Activated CD8-positive, alpha-beta memory T cell treated with anti-CD3 and anti-CD28 coated beads for 1 hour (primary cell): ENCODE measurements at places on chromosomes 13 and 19.

DNA sequence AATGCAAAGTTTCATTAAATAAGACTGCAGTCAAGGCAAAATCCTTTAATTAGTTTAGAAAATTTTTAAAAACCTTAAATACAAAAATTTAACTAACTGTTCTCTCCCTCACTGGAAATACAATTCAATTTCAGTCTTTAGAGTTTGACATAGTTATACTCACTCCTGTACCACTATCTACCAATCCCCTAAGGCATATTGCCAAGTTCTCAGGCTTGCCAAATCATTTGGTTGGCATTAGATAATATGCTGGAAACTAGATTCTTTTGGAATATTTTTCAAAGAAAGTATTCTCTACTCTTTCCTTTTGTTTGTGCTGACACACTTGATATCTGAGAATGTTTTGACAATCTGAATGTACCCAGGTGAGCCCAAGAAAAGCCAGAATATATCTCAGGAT is 77.2 kb downstream of the TSC22D1 start:
- DNase-seq = no peak

- DNase-seq = no peak
Measured at GRCh38 chr13:48398450-48399095, 14.3 kb downstream of the LPAR6 start.

DNA sequence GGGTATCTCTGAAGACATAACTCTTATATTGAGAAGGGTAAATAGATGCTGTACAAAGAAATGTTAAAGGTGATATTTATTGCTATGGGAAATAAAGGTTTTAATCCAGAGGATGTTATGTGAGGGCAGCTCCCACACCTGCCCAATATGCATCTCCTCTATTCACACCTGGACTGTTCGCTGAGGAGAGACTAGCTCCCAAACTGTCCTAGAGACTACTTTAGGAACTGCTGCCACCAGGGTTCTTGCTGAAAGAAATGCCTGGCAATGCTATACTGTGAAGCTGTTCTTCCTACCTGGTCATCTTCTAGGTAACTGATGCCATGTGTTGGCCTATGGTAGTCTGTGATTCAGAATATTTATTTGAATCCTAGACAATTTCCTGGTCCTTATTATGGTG is 1421.5 kb upstream of the SPRY2 start:
- no peak for DNase-seq

- DNase-seq = no peak
Measured at GRCh38 chr19:49573425-49573824, 6.9 kb downstream of the NOSIP start.

DNA sequence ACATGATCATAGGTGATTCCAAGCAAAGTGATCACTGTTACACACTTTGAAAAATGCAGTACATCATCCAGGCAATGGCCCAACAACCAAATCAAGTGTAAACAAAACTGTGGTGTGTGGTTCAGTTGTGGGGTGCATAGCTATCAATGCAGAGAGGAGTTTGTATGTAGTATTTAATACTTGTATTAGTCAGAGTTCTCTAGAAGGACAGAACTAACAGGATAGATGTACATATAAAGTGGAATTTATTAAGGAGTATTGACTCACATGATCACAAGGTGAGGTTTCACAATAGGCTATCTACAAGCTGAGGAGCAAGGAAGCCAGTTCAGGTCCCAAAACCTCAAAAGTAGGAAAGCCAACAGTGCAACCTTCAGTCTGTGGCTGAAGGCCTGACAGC is 249.3 kb upstream of the HTR2A start:
- DNase-seq = no peak

GRCh38 chr13:33348366-33348765 is 62.8 kb upstream of the STARD13 start:
- DNase-seq = no peak

DNA sequence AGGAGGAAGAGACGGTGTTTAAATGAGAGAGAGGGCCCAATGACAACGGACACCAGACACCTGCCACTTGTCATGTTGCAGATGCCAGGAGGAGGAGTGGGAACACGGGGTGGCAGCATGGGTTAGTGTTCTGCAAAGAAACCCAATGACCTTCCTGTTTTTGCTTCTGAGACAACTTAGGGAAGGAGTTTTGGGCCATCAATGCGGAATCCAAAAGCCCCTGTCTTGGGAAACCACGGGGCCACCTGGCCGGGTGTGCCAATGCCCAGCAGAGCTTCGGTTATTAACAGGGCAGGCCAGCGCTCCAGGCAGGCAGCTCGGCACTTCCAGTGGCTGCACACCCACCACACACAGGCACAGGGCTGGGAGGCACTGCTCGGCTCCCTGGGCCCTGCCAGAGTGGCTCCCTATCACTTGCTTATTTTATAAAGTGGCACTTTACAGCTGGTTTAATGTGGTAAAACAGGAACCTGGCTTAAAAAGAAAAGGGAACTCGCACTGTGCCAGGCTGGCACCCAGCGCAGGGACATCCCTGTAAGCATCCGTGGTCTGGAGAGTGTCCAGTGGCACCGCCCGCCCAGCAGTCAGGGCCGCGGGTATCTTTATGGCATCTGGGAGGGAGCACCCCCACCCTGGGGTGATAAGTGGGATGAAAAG is 19.1 kb downstream of the ELL start:
- DNase-seq = no peak

- DNase-seq = no peak
Measured at GRCh38 chr19:58562122-58563033, 4.0 kb upstream of the UBE2M start.
